Esophagus muscularis mucosa (tissue), 4 donors: ENCODE measurements at places on chromosomes 12 and 14. TPM values are rescaled to one million over a fixed set of nuclear protein-coding genes. Genes with fewer than 3 reads are reported as not detected.

DNA sequence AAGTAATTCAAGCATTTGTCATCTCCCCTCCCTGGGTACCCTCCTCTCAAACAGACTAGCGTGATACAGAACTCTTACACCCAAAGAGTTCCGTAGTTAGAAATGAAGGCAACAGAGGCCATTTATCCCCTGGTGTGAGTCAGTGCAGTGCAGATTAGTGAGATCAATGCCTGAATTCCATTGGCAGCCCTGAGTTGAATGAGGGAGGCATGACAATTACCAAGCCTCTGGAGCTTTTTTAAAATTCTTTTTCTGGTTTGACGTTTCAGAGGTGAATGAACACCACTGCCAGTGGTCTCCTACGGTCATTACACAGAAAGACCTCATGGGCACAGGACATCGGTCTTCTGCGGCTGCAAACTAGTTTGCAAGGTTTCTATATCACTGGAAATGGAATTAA, 94.4 kb downstream of the PRIMA1 start:
- peak; percentile 10 for DNase-seq

GRCh38 chr14:51460011-51460410, 191.7 kb upstream of the FRMD6 start:
- no peak for DNase-seq

- DNase-seq: no peak
Observed at GRCh38 chr12:11457996-11458645, 62.8 kb upstream of the PRB2 start.

GRCh38 chr12:26091822-26092221, 33.0 kb downstream of the BHLHE41 start:
- no peak for DNase-seq

- DNase-seq: no peak
Observed at GRCh38 chr12:6684609-6685008, 4.6 kb downstream of the ZNF384 start.

DNA sequence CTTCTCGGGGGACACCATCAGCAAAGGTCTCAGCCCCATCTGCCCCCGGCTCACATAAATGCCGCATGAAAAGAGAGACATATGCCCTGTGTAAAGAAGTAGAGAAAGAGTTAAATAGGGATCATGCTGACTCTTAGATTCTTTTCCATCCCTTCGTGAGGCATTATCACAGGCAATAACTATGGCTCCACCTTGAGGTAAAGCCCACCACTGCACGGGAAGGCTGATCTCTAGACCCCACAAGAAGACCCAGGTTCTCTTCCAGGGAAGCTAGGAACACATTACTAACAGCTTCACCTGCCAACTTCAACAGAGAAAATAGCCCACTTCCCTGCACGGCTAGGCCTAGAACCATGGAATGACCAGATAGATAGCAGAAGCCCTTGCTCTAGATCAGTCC, 14.1 kb upstream of the NOP2 start:
- no peak for DNase-seq

Gene FAM90A1
- total RNA-seq: under 0.01 TPM

Gene VIPAS39
- 18.7 TPM for total RNA-seq

Gene ARID4A
- 15.9 TPM for total RNA-seq
